Liver (tissue), 10 donors: ENCODE measurements at places on chromosomes 5 and 9. TPM values are rescaled to one million over a fixed set of nuclear protein-coding genes. Genes with fewer than 3 reads are reported as not detected.
A peak's percentile ranks its signal among the peaks of the same experiment; 100 is the strongest.

The DDX4 gene
- total RNA-seq: not detected

The BARHL1 gene
- not detected for total RNA-seq

The ANKRD55 gene
- 0.37 TPM for total RNA-seq

The SYK gene
- total RNA-seq: 5.3 TPM

The PALM2AKAP2 gene
- total RNA-seq: 4.6 TPM

The MCIDAS gene
- not detected for total RNA-seq

The FABP6 gene
- not detected for total RNA-seq

The CMYA5 gene
- total RNA-seq: 2.6 TPM

The ZNF879 gene
- total RNA-seq: 2.4 TPM

The ABO gene
- total RNA-seq: 0.08 TPM

GRCh38 chr5:74294231-74294705, 346.3 kb downstream of the ENC1 start:
- DNase-seq: no peak

DNA sequence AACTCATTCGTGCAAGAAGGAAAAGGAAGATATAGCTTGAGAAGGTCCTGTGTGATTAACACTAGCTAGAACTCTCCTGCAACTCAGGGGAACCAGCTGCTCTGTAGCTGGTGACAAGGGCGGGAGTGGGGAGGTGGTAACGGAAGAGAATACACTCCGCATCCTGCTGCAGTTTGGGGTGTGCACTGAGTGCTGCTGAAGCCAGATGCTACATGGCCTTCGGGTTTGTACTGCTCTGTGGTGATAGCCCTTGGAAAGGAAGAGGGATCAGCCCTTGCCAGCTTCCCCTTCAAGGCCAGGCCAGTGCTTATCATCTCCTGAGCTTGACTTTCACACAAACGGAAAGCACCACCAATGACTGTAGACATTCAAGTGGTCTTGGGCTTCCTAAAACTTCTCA, 34.3 kb downstream of the FRMD3 start:
- DNase-seq: no peak

- DNase-seq: no peak
Measured at GRCh38 chr9:86369810-86370209, 15.6 kb upstream of the TUT7 start.

DNA sequence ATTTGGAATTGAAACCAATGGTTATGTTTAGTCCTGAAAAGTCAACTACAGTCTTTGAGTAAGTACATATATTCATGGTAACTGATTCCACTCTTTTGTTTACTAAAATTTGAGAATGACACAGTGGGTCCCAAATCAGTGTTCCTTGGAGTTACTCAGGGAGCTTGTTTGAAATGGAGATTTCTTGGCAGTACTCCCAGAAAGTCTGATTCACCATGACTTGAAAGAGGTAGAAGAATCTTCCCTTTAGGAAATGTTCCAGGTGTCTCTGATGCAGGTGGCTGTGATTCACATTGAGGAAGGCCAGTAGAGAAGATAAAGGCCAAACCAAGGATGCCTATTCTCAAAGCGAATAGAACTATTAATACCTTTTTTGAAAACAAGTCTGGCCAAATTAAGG, 1078.3 kb downstream of the CDH12 start:
- DNase-seq: no peak

GRCh38 chr9:127809540-127810377, 7.1 kb downstream of the FPGS start:
- DNase-seq: peak; percentile 90

DNA sequence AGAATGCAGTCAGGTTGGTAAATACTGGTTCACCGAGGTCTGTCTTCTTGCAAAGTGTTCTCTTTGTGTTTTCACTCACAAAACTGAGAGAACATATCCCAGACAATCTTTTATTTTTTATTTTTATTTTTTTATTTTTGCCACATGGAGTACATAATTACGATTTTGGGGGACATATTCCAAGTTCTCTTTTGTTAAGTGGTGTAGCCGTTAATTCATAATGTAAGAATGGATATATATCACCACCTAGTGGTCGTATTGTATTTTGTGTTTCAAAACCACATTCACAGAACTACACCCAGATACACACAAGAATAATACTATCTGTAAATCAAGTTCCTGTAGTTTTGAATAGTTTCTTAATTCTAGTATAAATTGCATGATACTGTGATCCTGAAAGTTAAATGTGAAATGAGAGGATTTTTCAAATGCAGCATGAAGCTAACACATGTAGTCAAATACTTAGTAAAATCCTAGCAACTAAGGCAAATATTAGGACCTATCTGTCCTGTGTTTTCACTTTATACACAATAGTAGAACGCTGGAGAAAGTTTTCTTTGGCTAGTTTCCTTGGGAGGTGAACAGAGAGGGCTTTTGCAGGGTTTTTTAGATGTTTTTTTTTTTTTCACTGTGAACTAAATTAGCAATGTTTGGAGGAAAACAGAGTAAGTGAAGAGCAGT, 92.7 kb downstream of the VCAN start:
- no peak for DNase-seq

DNA sequence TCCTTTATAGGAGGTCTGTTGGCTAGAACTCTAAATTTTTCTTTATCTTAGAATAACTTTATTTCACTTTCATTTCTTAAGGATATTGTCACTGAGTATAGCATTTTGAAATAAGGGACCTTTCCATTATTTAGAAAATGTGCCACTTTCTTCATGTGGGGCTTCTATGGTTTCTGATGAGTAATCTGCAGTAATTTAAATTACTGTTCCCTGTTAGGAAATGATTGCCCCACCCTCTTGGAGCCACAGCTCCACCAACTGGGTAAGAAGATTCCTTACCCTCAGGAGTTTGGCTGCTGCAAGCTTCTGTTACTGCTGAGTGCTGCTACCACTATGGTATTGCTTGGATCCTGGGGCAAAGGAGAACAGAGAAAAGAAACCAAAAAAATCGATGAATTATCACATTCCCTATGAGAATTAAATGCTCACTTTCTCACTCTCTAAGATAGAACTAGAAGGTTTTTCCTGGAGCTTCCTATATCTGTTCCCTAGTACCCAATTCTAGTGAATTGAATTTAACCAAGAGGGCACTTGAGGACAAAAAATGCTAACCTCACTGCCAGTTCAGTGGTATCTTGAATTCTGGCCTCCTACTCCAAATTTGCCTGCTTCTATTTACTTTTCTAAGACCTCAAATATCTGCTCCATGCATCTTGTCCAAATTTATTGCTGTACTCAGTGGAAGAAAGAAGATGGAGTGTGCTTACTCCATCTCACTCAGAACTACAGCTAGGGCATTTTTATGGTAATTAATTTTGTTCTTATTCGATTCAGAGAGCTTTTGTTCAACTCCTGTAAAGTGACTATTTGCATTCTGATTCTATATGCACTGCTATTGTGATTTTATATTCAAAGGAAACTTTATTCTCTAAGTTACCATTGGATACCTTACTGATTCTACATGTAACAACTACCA, 2111.3 kb downstream of the MAT2B start:
- DNase-seq: no peak

- no peak for DNase-seq
Measured at GRCh38 chr9:76886318-76886717, 19.6 kb downstream of the PRUNE2 start.

GRCh38 chr5:88634014-88634413, 249.0 kb downstream of the MEF2C start:
- DNase-seq: no peak

DNA sequence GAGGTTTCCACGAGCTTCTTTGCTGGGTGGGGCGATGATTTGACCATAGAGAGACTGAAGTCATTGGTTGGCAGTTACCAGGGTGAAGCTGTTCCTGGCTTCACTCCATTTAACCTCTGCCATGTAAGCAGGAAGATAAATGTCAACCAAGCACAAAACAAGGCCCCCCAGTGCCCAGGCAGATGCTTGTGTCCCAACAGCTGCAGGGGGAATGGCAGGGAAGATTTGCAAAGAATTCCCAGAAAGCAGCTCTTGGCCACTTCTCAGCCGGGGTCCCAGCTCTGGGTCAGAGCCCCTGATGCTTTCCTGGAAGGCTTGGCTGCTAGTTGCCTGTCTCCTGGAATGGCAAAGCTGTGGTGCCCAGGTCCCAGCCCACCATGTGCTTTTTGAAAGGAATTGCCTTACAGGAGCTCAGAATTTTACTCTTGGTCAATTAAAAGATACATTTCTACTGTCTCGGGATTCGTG, 383.4 kb downstream of the ENC1 start:
- DNase-seq: no peak

GRCh38 chr5:134626369-134627014, 6.1 kb downstream of the SAR1B start:
- DNase-seq: no peak

DNA sequence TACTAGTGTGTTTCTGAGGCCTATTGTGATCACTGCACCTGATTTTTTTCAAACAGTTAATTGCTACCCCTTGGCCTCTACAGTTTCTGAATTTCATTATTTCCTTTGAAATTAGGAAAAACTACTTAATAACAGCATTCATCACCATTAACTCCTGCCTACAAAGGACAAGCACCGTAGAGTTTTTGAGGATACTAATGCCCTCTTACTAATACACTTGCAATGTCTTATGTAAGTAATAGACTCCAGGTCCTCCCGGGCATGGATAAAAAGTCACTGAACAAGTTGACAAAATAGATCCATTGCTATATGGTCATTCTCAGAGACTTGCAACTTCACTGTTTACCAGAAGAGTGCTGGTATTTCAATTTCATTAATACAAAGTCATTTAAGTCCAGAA, 1172.5 kb downstream of the CDH12 start:
- DNase-seq: no peak

- DNase-seq: no peak
Measured at GRCh38 chr9:75953218-75953617, 62.7 kb downstream of the PCSK5 start.

- no peak for DNase-seq
Measured at GRCh38 chr5:150057996-150058395, 28.4 kb downstream of the CSF1R start.

GRCh38 chr9:28082671-28083070, 509.4 kb upstream of the C9orf72 start:
- no peak for DNase-seq

DNA sequence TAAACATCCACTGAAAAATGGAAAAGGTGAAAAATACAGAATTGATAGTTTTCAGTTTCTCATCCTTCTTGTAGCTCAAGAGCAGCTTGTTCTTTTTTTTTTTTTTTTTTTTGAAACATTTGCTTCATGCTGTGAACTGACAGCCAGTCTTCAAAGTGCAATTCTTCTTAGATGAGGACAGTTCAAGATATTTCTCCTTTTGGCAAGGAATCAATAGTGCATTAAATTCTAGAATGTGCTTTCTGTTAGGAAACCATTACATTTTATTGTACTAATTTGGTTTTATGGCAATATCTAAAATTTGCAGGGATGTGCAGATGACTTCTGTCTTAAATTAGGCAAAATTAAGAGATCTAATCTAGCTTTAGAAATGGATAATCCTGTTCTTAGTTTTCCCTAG, 969.3 kb upstream of the ACO1 start:
- no peak for DNase-seq

- no peak for DNase-seq
Measured at GRCh38 chr5:122846051-122846550, 688 bp downstream of the SNX24 start.

GRCh38 chr5:1541702-1542400, 18.1 kb upstream of the LPCAT1 start:
- DNase-seq: peak; percentile 12

DNA sequence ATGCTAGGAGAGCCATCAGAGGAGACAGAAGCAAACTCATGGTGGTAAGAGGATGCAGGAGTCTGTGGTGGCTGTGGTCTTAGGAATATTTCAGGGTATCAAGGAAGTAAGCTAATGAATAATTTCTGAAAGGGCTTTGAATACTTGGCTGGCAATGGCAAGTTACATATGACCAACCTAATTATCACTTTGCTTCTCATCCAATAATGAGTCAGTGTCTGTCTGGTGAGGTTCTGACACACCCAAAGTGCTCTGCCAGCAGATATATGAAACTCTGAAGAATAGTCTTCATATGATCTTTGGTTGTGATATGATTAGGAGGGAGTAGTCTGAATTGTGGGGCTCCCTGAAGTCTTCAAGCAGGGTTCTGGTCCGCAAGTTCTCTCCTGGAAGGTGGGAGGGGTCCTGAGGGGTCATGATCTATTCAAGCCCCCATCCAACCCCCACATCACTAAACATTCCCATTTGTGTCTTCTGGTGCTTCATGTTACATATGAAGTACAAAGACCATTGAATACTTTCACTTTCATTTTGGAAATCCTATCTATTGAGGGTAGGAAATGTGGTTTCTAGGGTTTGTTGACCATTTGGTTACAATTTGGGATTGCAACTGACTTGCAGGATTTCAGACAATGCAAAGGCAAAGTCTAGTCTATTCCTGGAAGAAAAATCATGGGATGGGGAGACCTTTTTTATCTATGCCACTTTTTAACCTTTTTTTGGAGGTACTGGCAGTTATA, 199.9 kb upstream of the CDKN2B start:
- no peak for DNase-seq

DNA sequence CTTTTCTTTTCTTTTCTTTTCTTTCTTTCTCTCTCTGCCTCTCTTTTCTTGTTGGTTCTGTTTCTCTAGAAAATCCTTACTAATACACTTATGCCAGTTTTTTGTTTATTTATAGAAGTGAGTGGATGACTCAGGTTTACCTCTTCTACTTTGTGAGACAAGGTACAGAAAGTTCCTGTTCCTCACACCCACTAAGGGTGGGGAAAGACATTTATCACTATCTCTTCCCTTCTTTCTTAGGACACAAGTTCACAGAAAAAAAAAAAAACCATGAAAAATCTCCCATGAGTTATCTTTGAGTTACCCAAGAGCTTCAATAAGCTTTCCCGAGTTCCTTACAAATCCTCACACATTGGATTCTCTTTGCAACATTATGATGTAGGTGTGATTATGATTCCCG, 60.9 kb upstream of the CD180 start:
- no peak for DNase-seq

GRCh38 chr5:111447822-111448221, 64.5 kb downstream of the STARD4 start:
- DNase-seq: no peak

DNA sequence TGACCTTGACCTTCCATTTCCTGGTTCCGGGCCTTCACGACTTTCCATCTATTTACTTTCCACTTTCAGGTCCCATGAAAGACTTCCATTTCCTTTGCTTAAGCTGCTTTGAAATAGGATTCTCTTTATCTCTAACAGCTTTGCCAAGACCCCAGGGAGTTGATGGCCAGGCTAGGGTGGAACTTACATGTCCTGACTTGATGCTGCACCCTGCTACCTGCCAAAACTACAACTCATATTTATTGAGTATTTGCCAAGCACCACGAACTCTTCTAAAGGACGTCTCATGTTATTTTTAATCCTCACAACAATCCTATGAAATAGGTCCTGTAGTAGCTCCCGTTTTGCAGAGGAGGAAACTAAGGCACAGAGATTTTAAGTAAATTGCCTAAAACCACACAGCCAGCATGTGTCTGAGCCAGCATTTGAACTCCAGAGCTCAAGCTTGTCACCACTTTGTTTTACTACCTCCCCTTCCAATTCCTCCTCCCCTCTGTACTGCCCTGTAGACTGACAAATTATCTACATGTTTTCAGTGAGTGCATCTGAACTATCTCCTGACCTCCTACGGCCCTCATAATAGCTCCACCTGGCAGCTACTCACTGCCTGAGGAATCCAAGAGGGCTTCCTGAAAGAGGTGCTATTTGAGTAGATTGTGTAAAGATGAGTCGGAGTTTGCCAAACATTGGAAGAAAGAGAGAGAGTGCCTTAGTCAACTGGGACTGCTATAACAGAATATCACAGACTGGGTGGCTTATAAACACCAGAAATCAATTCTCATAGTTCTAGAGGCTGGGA, 38.4 kb upstream of the SMIM23 start:
- DNase-seq: no peak
